Right atrium auricular region (tissue), 2 donors: ENCODE measurements at places on chromosomes 4 and X. TPM values are rescaled to one million over a fixed set of nuclear protein-coding genes. Genes with fewer than 3 reads are reported as not detected.

DNA sequence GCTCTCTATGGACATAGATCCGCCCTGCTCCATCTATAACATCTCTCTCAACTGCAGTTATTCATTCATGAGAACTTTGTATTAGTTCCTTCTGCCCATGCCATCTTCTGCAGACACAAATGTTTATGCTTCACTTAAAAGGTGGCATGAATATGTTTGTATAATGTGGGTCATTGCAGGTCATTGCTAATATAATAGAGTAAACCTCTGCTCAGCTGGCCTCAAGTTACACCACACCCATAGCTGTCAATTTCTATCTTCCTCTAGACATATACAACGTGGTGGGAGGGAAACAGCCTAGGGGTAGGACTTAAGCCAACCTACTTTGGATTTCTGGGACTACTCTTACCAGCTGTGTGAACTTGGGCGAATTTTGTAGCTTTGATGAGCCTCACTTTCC lies 129.8 kb downstream of the ATXN3L start:
- DNase-seq, result no peak

CTAG1B gene
- not detected for total RNA-seq

DNA sequence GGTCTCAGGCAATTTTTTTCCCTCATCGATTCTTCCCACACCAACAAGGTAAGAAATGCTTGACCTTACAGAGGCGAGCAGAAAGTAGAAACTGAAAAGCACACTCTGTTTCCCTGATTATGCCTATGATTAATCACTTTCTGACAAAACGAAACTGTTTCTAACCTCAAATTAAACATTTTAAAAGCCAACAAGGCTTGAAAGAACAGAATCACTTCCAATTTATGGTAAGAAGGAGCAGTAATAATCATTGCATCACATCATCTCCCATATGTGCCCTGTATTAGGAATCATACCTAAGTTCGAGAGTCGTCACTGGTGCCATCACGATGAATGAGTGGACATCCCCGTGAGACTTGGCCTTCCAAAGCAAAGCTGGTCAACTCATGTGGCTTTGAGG lies 12.5 kb upstream of the CXCL13 start:
- DNase-seq, result no peak

DNA sequence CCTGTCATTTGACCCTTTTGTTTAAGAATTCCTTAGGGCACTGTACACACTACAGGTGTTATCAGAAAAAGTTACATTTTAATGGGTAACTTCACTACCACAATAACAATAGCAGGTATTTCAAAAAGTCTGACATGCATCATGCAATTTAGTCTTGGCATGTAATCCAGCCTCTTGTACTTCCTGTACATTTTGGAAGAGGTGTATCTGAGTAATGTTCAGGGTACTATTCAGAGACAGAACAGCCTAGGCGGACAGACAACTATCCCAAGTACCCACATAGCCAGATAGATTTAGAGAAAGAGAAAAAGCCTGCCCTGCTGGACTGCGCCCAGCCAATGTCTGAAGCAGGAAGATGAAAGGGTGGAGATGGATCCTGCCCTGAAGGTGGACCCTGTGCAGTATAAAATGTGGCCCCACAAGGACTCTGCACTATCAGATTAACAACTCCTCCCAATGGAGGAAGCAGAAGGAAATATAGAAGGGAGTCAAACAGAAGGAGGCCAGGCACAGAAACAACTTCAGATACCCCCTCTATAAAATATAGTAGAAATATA lies 8.5 kb downstream of the UGT2B7 start:
- no peak for DNase-seq

SOX3 gene
- not detected for total RNA-seq

GRCh38 chr4:149347139-149347538 lies 468.5 kb downstream of the IQCM start:
- no peak for DNase-seq

GRCh38 chr4:154349829-154350228 lies 141.8 kb downstream of the DCHS2 start:
- no peak for DNase-seq

DNA sequence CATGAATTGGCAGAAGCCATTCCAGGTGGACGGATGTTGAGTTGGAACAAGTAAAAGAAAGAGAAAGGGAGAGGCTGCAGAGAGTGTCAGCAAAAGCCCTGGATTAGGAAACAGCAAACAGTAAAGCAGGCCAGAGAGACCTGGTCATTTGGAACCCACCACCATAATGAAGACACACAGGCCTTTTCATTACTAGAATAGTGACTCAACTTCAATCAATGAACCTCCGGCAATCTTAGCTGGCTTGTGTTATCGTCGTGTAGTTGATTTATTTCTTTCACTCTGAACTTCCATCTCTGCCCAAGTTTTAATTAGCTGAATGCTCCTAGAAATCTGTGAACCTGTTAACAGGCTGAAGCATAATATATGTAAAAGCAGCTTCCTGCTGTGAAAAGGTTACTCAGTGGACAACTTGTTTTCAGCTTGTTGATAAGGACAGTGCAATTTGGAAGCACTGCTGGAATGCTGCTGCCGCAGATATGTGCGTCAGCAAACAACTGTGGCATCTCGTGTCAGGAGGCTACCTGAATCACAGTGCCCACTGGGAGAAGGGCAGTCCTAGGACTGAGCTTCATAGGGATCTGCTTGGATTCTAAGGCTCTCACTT lies 68.8 kb downstream of the SPANXN4 start:
- DNase-seq, result no peak

GRCh38 chr4:83860200-83860599 lies 324.3 kb downstream of the GPAT3 start:
- no peak for DNase-seq

HMGB3 gene
- total RNA-seq, result 1.1 TPM

GRCh38 chr4:2332201-2332975 lies 70.5 kb upstream of the MXD4 start:
- DNase-seq, result peak; percentile 34

SMIM10 gene
- 4.9 TPM for total RNA-seq

GRCh38 chr4:8163436-8164193 lies 5.0 kb upstream of the ABLIM2 start:
- no peak for DNase-seq

DNA sequence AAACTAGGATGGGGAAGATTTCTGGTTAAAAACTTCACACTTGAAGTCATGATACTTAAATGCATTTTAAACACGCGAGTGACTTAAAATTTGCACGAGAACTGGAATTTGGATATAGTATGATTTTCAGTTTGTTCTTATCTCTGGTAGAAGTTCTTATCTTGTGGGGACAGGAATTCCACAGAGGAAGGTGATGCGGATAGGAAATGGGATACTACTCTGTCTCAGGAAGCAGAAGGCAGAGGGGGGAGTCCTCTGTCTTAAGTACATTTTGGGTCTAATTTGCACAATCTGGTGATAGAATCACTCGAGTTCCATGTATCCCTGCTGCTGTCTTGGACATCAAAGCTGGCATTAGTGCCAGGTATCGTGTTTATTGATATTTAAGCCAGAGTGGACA lies 53.3 kb downstream of the TLL1 start:
- DNase-seq, result no peak

DNA sequence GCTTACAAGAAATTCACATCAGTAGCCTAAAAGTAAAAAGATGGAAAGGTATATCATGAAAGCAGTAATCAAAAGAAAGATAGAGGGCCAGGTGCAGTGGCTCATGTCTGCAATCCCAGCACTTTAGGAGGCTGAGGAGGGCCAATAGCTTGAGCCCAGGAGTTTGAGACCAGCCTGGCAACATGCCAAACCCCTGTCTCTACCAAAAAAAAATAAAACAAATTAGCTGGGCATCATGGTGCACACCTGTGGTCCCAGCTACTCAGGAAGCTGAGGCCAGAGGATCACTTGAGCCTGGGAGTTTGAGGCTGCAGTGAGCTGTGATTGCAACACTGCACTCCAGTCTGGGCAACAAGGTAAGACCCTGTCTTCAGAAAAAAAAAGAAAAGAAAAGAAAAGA lies 55.5 kb downstream of the GSPT2 start:
- DNase-seq, result no peak

ANKRD50 gene
- 8.2 TPM for total RNA-seq

ADH4 gene
- total RNA-seq, result not detected

- DNase-seq, result no peak
Observed at GRCh38 chrX:132821974-132822633, 136.3 kb downstream of the HS6ST2 start.

GRCh38 chr4:29310252-29310651 lies 1409.9 kb upstream of the PCDH7 start:
- DNase-seq, result no peak

DNA sequence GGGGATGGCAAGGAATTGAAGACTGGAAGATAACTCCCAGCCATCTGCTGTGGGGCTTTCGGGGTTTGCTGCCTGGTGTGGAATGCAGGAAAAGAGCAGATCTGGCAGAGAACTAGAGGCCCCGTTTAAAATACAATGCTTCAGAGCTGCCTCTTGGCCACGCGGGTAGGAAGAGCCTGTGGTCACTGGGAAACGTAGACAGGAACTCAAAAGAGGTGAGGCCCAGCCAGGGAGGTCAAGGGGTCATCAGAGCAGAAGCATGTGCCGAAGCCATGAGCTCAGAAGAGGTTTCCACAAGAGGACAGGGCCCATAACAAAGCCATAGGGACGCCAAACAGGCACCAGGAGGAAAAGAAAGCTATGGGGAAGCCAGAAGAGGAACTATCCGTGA lies 14.5 kb upstream of the STS start:
- no peak for DNase-seq

MAGEA2 gene
- not detected for total RNA-seq

DNA sequence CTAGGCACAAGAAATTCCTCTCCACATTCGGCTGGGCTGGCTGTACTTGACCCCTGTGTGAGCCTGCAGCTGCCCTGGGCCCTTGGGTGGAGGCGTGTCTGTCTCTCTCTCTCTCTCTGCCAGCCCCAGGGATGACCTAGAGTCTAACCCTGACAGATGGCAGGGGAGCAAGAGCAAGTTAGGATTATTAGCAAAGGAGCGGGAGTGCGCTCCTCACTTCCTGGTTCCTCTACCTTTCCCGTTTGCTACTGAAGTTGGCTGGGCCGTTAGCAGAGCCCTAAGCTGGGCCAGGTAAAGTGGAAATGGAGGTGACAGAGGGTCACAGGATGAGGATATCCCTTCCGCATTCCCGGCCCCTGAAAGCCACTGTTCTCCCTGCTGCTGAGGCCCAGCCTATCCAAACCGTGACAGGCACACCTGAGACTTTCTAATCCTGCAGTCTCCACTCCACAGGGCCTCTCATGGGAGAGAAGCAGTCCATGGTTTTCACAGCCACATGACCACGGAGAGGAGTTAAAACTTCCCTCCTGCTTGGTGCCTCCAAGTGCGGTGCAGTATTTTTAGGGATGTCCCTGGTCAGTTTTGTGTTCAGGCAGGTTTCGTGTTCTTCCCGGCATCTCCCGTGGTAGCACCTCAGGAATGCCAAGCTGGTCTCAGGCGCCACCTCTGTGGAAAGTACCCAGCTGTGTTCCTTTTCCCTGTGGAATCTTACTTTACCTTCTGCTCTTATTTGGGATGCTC lies 79.3 kb downstream of the CLDN22 start:
- DNase-seq, result no peak

GRCh38 chr4:37528166-37528885 lies 157.8 kb downstream of the RELL1 start:
- DNase-seq, result no peak

CXCL13 gene
- total RNA-seq, result not detected

DNA sequence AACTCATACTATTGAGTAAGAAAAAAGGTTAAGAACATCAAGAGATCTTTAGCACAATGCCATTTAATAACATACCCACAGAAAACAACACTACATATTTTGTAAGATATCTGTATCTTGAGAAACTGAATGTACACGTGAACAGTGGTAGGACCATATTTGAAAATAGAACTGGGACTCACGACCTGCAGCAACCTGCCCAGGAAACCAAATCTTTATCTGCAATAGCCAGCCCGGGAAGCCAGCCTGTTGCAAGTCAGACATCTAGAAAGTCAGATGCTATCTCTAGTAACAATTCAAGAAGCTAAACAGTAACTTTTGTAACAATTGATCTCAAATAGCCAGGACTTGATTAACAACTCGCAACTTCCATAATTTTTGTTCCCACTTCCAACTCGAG lies 52.6 kb upstream of the SOD3 start:
- DNase-seq, result no peak

- DNase-seq, result no peak
Observed at GRCh38 chr4:128582427-128582870, 227.1 kb upstream of the JADE1 start.

- DNase-seq, result no peak
Observed at GRCh38 chr4:141771889-141772830, 135.8 kb downstream of the IL15 start.

DNA sequence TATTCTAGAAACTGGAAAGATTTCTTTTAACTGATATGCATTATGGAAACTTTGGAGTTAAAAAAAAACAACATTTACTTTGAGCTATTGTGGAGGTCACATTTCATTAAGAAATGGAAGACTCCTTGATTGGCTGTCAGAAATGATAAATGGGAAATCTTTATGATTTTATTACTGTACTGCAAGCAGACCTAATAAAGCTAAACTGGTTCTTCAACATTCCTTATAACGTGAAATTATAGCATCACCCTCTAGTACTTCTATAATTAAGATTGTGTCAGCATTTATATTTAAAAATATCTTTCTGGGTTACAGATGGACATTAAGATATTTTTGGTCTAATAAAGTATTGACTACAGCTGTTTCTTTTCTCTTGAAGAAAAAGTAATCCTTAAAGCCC lies 213.8 kb upstream of the PACRGL start:
- DNase-seq, result no peak

PCDH10 gene
- 0.44 TPM for total RNA-seq

VEGFC gene
- total RNA-seq, result 6.4 TPM

GRCh38 chr4:78671903-78672815 lies 104.0 kb upstream of the BMP2K start:
- no peak for DNase-seq

DNA sequence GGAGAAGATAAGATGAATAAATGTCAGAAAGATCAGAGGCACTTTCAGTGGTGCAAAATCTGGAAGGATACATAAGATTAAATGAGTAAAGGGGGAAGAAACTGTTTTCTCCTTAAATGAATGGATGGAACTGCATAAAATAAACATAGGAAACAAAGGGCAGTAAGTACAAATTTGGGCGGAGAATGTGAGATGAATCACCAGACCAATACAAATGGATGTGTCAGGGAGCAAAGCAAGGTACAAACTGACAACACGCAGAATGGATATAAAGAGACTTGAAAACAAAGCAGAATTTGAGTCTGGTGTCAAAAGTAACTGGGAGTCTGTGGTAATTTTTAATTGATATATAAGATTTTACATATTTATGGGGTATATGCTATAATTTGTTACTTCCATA lies 175.3 kb upstream of the PCDH18 start:
- DNase-seq, result no peak

ZNF182 gene
- total RNA-seq, result 2.4 TPM

ARSH gene
- total RNA-seq, result not detected

GCNA gene
- 3.0 TPM for total RNA-seq
